NCI-H1417 treated with DMSO at 0.1 percent for 48 hours (cell line): ENCODE measurements at places on chromosomes 1 and 21.

DNA sequence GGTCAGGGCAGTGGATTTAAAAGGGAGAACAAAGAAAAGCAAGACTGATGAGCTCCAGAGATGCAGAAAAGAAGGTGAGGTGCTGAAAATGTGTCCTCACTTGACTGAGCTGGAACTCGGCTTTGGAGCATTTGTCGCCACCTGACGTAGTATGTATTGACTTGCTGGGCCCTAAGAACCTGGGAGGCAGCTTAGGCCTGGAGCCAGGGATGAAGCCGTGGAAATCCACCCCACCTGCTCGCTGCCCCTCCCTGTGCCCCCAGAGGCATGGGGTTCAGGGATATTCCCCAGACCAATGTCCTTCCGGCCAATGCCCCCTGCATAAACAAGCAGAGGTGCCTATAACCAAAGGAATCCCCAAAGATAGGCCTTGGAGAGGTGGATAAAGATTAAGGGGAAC is 14.3 kb downstream of the MRAP start:
- DNase-seq, result no peak

- no peak for DNase-seq
These were observed 1.5 kb upstream of the KIF17 start for GRCh38 chr1:20719261-20719660.

GRCh38 chr1:157304271-157304670 is 166.1 kb upstream of the ETV3 start:
- no peak for DNase-seq

DNA sequence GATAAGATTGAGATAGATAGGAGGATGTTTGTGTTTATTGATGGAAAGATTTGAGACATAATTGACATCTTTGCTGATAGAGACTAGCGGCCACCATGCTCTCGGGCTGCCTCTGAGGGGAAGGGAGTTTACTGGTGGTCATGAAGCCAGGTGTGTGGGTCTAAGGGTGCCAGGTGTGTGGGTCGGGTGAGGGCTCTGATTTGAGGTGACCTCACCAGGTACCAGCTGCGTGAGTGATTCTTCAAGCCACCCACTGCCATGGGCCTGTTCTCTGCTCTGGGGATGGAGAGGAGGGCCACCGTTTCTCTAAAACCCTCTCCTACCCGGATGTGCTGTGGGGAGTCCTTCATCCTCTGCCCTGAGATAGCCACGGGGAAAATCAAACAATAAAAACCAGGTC is 3.2 kb downstream of the UBASH3A start:
- DNase-seq, result no peak

GRCh38 chr1:29812408-29813135 is 576.2 kb downstream of the PTPRU start:
- no peak for DNase-seq

- DNase-seq, result no peak
These were observed 797.6 kb downstream of the ADGRL2 start for GRCh38 chr1:82598337-82598736.

DNA sequence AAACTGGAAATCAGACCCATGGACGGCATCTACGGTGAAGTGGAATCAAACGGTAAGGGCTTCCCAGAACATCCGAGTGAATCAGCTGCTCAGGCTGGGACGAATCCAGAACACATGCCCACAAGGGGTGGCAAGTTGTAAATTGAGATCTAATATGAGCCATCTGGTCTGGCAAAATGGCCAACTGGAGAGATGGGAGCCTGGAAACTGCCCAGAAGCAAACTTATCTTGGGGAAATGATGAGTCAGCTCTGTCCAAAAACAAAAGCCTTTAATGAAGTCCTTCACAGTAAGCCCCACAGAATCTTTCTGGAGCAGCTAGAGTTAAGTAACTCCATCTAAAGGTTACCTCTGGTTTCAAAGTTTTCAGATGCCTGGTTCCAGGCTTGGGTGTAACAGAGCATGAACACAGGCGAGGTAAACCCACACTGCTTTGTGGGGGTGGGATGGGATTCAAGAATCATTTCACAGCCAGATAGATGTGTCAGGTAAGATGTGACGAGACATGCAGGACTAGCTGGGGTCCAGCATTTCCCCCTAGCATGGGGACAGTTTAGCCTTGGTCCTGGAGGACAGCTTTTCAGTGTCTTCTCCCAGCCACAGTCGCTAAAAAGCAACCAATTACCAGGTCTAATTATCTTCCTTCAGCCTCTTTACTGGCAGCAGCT is 10.5 kb upstream of the SRP9 start:
- no peak for DNase-seq

DNA sequence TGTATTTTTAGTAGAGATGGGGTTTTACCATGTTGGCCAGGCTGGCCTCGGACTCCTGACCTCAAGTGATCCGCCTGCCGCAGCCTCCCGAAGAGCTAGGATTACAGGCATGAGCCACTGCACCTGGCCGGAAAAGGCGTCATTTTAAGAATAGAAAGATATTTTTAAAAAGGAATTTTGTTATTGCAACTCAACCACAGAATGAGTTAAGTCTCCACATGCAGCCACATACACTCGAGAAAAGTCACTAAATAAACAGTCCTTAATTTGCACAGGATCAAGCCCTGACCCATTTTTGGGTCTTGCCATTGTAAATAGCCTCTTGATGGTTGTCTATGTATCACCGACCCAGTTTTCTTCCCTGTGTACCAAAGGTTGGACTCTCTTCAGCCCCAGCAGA is 85.5 kb downstream of the FBXO2 start:
- no peak for DNase-seq

- DNase-seq, result no peak
These were observed 19.7 kb downstream of the BCAR3 start for GRCh38 chr1:93661829-93662474.

DNA sequence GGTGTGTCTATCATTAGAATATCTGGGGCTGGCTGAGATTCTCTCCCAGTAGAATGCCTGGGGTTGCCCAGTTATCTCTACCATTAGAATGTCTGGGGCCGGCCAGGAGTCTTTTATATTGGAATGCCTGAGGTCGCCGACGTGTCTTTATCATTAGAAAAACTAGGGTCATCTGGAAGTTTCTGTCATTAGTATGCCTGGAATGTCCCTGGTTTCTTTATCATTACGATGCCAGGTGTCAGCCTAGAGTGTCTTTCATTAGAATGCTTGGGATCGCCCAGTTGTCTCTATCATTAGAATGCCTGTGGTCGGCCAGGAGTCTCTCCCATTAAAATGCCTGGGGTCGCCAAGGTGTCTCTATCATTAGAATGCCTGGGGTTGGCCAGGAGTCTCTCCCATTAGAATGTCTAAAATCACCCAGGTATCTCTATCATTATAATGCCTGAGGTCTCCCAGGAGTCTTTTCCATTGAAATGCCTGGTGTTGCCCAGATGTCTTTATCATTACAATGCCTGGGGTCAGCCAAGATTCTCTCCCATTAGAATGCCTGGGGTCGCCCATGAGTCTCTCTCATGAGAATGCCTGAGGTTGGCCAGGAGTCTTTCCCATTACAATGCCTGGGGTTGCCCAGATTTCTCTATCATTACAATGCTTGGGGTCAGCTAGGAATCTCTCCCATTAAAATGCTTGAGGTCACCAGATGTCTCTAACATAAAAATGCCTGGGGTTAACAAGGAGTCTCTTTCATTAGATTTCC is 53.2 kb downstream of the RNF187 start:
- DNase-seq, result no peak

- DNase-seq, result peak; percentile 16
These were observed 156.1 kb downstream of the KIF26B start for GRCh38 chr1:245310571-245311531.

DNA sequence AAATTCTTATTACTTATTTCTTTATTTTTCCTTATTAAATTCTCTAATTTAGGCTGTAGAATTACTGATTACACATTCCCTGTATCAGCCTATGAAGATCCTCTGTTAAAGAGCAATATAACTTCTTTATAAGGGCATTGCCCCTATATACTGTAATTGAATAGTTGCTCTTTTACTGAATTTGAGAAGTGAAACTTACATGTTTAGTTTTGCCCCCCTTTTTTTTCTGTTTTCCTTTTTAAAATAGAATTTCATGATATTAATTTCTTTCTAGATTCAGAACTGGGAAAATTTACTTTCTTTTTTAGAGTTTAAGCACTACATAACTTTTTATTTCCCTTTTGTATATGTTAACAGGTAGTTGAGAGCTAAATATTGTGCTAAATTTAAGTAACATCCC is 29.5 kb upstream of the PGM1 start:
- no peak for DNase-seq

- no peak for DNase-seq
These were observed 74.6 kb upstream of the PTGFRN start for GRCh38 chr1:116835161-116835560.

DNA sequence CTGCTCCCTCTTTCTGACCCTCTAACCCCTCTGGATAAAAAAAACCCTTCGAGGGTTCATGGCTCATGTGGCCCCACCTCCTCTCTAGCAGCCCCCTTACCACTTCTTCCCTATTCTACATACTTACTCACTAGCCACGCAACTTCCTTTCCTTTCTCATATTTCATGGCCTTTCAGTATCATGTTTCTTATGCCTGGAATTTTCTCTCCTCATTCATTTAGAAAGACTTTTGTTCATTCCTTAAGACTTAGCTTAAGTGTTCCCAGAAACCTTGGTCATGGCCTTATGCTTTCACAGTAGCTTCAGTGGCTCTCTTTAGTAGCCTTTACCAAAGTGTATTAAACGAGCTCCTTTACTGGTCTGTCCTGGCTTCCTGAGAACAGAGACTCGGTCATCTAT is 6.1 kb downstream of the ACP6 start:
- no peak for DNase-seq

GRCh38 chr1:2914702-2915101 is 106.6 kb upstream of the ACTRT2 start:
- no peak for DNase-seq

DNA sequence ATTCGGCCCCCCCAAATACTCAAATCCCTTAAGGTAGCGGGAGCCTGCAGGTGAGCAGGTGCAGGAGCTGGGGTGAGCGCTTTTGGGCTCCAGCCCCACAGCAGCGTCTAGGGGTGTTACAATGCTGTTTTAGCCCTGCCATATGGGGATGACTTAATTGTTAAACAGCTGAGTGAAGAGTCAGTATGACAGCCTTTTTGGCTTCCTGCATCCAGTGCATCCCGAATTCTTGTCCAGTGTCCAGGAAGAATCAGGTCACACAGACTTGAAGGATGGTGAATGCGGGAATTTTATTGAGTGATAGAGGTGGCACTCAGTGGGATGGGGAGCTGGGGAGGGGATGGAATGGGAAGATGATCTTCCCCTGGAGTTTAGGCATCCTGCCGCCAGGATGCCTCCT is 30.4 kb upstream of the HHAT start:
- no peak for DNase-seq

DNA sequence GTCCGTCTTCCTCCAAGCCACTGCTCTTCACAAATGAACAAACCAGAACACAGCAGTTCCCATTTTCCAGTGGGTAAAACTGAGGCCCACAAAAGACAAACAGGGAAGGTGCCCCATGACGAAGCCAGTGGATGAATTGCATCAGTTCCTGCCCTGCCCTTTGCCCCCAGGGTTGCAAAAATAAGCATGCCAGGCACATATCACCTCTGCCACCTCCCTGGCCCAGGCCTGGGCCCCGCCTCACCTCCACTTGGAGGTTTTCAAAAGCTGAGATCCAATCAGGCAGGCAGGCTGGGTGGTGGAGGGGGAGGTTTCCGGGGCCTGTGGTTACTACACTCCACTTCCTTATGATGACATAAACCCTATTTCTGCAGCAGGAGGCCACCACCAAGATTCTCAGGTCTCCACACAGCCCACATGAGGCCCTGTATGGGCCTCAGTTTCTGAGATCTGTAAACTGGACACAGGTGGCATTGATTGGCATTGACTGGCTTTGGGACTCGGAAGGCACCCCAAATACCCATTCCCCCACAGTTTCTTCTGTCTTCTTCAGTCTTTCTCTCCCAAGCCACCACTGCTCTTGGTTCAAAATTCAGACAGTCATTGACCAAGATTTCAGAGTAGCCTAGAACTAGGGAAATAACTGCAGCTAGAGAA is 4.1 kb downstream of the KIF21B start:
- no peak for DNase-seq

DNA sequence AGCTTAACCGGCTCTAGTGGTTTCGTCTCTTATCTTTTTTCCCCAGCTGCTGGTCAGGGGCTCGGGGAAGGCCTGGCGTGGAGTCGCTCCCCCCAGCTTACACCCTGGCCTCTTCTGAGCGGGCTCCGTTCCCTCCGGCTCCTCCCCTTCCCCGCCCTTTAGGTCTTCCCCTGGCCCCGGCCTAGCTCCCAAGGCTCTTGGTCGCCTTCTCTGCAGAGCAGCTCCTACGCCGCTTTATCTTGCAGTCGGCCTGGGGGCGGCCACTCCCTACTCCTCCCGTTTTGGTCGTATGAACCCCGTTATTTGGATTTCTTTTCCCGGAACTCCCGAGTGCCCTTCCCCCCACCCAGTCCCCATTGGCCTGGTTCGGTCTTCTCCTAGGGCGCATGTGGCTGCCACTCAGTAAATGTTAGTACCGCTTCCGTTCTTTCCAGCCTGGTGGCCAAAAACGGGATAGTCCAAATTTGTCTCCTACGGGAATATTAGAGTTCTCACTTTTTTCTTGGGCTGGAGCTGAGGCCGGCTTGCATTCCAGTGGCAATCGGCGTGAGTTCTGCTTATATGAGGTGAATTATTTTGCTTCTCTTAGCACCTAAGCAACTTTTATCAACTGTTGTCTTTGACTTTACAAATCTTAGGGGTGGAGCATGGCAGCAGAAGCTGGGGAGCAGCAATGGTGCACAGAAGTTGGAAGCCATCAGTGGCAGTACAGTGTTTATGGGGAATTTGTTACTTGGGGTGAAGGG is 467 bp downstream of the THRAP3 start:
- peak; percentile 26 for DNase-seq

GRCh38 chr1:3630161-3630611 is 5.4 kb downstream of the TPRG1L start:
- no peak for DNase-seq

DNA sequence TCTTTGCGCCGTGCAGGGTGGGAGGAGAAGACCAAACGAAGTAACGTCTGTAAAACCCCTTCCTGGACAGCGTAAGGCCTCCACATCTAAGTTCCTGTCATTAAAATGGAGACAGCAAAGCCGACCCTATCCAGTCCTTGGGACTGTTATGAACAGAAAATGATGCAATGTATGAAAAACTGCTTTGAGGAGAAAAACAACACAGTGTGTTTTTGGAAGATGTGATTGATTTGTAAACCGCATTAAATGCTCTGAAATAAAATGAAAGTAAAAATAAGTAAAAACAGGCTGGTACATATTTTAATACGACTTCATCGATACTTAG is 827 bp upstream of the URB1 start:
- no peak for DNase-seq

DNA sequence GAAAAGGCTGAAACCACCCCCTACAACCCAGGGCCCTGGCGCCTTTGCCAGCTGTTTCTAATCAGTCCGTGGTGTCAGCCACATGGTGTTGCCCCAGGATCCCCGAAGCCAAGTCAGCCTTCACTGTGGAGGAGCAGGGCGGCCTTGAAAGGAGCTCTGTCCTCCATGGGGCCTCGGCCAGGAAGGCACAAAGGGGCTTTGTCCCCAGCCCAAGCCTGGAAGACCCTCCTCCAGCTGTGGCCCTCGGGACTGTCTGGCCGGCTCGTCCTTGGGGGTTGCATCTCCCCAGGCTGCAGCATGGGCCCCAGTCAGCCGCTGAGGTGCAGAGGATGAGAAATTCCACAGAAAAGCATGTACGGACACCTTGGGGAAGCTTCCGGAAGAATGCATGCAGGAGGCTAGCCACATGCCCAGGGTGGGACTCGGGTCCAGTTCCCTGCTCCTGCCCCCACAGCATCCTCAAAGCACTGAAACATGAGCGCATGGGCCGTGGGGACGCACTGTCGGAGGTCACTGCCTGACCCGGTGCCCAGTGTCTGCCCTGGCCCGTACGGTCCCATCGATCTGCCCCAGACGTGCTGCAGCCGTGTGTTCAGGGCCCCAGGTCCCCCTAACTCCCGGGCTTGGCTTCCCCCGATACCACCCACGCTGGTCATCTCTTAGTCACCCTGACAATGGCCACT is 38.6 kb upstream of the POFUT2 start:
- no peak for DNase-seq
